ENCODE measurements at places on chromosomes 7 and 10. TPM values are rescaled to one million over a fixed set of nuclear protein-coding genes. Genes with fewer than 3 reads are reported as not detected.

Gene COL1A2
- 0.31 TPM for total RNA-seq

Gene ADIRF
- total RNA-seq = not detected

Gene HOXA7
- not detected for total RNA-seq

Gene SNX10
- total RNA-seq = 41.8 TPM

Gene H2BK1
- 3.4 TPM for total RNA-seq

Gene STEAP4
- not detected for total RNA-seq

Gene VPS26A
- 39.1 TPM for total RNA-seq

Gene C10orf71
- total RNA-seq = not detected

Gene HMX3
- total RNA-seq = 2.0 TPM

Gene NOBOX
- total RNA-seq = not detected

Gene TET1
- total RNA-seq = 0.91 TPM

Gene LIPJ
- total RNA-seq = not detected

Gene SLC13A1
- not detected for total RNA-seq

Gene CARD11
- 114 TPM for total RNA-seq

Gene ATP6V0A4
- 0.74 TPM for total RNA-seq

Gene NKX1-2
- total RNA-seq = not detected

Gene ACHE
- total RNA-seq = 0.16 TPM

Gene PHKG1
- 1.3 TPM for total RNA-seq

Gene SFTPA2
- total RNA-seq = not detected

Gene ACTR3C
- total RNA-seq = 13.0 TPM

Gene SPACDR
- total RNA-seq = 5.6 TPM

Gene PRF1
- 44.5 TPM for total RNA-seq

Gene APBB1IP
- 44.1 TPM for total RNA-seq

Gene SFMBT2
- total RNA-seq = 28.2 TPM

Gene OSBPL3
- total RNA-seq = 52.9 TPM

Gene A1CF
- total RNA-seq = not detected
